Nephron progenitor cell (in vitro differentiated cells): ENCODE measurements at places on chromosomes 2 and 18.
A peak's percentile ranks its signal among the peaks of the same experiment; 100 is the strongest.

- no peak for DNase-seq
Measured at GRCh38 chr2:34534761-34535160, 935.7 kb upstream of the FAM98A start.

GRCh38 chr2:169828141-169828811, 1.0 kb downstream of the UBR3 start:
- peak; percentile 61 for DNase-seq

DNA sequence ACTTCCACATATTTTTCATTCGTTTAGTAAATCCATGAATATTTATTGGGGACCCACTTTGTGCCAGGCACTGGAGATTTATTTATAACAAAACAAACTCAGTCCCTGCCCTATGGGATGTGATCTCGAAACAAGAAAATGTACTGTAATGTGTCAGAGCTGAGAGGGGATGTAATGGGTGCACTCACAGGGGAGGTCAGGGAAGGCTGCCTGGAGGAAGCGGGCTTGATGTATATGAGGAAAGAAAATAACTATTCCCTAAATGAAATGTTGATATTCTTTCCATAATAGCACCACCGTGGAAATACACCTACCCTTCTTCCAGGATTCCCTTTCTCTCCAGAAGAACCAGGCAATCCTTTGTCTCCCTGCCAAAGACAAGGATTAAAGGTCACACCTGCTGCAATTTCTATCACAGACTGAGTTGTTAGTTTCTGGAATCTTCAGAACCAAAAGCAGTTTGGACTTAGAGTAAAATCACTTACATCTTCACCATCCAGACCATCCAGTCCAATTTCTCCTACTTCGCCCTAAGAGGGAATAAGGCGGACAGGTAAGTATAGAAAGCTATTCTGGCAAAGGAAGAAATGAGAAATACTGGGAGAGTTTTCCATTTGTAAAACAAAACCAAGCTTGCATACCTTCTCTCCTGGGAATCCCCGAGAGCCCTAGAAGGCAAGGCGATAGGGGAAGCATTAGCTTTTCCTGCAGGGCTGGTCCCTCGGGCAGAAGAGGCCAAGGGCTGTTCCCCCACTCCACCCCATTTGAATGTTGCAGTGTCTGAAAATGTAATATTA, 55.0 kb downstream of the COL6A3 start:
- no peak for DNase-seq

DNA sequence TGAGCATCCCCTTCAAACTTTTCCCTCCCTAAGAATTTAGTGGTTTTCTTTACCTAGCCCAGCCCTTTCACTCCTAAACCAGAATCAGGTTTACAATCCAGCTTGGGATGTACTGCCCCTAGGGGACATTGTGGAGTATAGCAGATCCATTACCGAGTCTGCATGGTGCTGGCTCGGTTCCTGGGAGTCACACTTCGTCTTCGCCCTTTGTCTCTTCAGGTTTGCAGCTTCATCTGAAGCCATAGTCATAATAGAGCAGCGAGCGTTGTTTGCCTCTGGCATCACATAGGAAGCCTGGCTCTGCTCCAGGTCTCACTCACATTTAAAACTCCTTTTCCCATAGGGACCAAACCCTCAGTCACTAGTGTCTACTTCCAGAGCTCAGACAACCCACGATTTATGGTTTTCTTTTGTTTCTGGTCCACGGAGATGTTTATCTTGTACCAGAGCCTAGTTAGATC, 16.8 kb upstream of the LYPD6 start:
- DNase-seq, result peak; percentile 36

DNA sequence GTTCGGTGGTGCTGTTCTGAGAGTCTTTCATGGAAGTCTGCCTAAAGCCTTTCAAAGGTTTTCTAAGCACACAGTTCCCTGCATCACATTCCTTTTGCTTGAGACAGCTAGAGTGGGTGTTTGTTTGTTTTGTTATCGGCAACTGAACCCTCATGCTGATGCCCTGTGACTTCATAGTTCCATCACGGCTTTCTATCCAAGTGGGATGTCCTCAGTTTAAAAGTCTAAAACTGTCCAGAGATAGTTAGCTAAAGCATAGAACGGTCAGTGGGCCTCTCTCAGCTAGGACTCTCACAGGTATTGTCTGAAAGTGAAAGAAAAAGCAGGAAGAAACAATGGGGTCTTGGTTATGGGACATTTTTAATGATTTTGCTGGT, 337.3 kb downstream of the OSR1 start:
- no peak for DNase-seq

- no peak for DNase-seq
Measured at GRCh38 chr2:10276481-10277292, 26.0 kb upstream of the HPCAL1 start.

DNA sequence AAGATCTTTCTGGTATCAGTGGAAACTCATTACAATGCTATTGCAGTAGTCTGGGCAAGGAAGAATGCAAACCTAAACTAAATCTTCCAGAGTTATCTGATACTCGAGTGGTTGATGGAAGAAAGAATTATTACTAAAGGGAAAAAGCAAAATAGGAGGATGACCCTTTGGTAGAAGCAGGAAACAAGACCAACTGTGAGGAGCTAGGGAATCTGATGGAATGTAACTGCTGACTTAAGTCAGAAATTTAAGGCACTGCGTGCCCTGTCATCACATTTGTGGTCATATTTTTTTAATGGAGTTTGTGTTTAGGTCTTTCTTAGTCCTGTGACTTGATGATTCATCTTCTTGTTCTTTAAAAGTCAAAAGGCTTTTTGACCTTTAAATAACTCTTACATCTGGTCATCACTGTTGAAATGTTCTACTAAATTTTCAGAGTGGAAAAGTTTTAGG, 36.5 kb upstream of the ARMC9 start:
- DNase-seq, result no peak

DNA sequence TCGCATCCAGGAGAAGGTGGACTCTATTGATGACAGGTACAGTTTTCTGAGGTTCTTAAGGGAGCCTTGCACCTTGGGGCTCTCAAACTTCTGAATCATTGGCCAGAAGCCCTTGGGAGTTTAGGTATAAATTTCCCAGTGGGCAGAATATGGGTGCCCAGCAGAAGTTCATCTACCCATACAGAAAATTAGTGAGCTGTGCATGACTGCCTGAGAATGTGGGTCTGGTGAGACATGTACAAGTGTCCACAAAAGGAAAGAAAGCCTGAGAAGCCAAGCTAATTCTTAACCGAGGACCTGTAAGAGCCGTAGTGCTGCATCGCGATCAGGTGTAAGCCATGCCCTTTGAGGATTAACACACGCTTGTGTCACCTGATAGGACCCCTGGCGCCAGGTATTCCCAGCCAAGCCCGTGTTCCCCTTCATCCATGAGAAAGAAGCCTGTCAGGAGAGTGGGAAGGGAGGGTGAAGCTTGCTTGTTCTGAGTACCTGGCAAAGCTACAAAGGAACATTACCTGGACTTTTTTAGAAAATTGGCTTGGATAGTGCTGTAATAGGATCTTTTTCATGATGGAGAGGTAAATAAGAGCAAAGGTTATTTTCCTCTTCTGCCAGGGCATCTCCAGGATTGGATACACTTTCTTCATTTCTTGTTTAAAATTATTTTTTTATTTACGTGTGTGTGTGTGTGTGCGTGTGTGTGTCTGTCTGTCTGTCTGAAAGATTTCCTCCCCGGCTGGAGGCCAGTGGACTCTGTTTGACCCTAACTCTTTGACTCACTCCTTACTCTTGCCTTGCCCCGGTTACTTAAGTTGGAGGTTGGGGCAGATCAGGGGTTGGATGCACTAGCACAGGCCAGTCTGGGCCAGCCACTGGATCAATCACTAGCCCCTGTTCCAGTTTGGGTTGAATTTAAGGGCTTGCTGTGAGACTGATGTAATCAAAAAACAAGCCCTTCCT, 90.4 kb upstream of the EML6 start:
- DNase-seq, result no peak
